ENCODE measurements at places on chromosomes 1 and 21.
A peak's percentile ranks its signal among the peaks of the same experiment; 100 is the strongest.

GRCh38 chr1:156676114-156676819 is 940 bp downstream of the NES start:
- no peaks in the 10 kb centered on the region for H3K27me3 ChIP-seq
- peaks cover 13% of the 10 kb centered on the region for H3K4me1 ChIP-seq
- no peaks in the 10 kb centered on the region for H3K36me3 ChIP-seq
- H3K4me3 ChIP-seq: peak overlapping the region; percentile 51
- no peak for DNase-seq

DNA sequence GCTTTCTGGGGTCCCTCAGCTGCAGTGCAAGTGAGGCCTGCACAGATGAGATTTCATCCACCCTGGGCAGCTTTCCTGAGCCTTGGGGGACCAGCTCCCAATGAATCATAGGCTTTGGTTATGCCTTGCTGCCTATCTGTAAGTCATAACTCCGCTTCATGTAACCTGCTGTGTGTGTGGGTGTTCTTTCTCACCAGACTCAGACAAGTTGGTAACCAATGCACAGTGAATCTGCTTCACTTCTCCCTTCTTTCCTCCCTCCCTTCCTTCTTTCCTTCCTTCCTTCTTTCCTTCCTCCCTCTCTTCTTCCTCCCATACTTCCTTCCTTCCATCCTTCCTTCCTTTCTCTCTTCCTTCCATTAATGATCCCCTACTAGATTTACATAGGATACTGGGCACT is 34.4 kb upstream of the PSMB2 start:
- H3K36me3 ChIP-seq: no peaks in the 10 kb centered on the region
- H3K27ac ChIP-seq: no peak overlapping the region
- no peaks in the 10 kb centered on the region for H3K27me3 ChIP-seq
- DNase-seq: no peak

DNA sequence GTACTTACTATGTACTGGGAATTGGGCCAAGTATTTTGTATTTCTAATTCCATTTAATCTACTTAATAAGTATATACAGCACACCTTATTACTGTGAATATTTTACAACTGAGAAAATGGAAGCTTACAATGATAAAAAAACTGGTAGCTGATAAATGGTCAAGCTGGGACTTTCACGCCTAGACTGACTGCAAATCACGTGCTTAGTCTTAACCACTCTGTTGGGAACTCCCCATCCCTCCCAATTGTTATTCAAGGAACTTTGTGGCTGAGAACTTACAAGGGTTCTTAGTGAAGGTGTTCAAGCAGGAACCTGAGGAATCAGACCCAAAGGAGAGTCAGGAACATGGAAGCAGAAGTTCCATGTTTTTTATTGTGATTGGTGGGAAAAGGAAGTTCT is 26.9 kb downstream of the CD84 start:
- no peaks in the 10 kb centered on the region for H3K36me3 ChIP-seq
- H3K27me3 ChIP-seq: no peaks in the 10 kb centered on the region
- DNase-seq: no peak
- no peak overlapping the region for H3K27ac ChIP-seq
- H3K4me1 ChIP-seq: no peaks in the 10 kb centered on the region

GRCh38 chr21:31497914-31498313 is 153.9 kb upstream of the TIAM1 start:
- no peak overlapping the region for H3K4me3 ChIP-seq
- no peaks in the 10 kb centered on the region for H3K36me3 ChIP-seq
- DNase-seq: no peak
- no peaks in the 10 kb centered on the region for H3K27me3 ChIP-seq

All from ascending aorta (tissue), 2 donors.